ENCODE measurements at places on chromosomes 16 and 17. TPM values are rescaled to one million over a fixed set of nuclear protein-coding genes. Genes with fewer than 3 reads are reported as not detected.

The PIK3R5 gene
- total RNA-seq: not detected

GRCh38 chr16:64475627-64476351 lies 646.1 kb downstream of the CDH11 start:
- no peaks in the 10 kb centered on the region for H3K27me3 ChIP-seq
- H3K27ac ChIP-seq: no peak overlapping the region
- no peak overlapping the region for H3K4me3 ChIP-seq
- no peak for DNase-seq
- peaks cover 7% of the 10 kb centered on the region for H3K4me1 ChIP-seq

The CRHR1 gene
- total RNA-seq: not detected

GRCh38 chr17:2264067-2264860 lies 39.3 kb downstream of the SMG6 start:
- no peak overlapping the region for H3K27ac ChIP-seq
- DNase-seq: no peak
- H3K27me3 ChIP-seq: no peaks in the 10 kb centered on the region
- no peaks in the 10 kb centered on the region for H3K4me1 ChIP-seq
- H3K4me3 ChIP-seq: no peak overlapping the region
- 0 out of 2 replicates have a peak, but pooled peaks cover 5% of the 10 kb centered on the region for H3K36me3 ChIP-seq

GRCh38 chr16:47604306-47604705 lies 143.2 kb downstream of the PHKB start:
- H3K27me3 ChIP-seq: no peaks in the 10 kb centered on the region
- no peak overlapping the region for H3K4me3 ChIP-seq
- DNase-seq: no peak
- no peaks in the 10 kb centered on the region for H3K36me3 ChIP-seq
- H3K4me1 ChIP-seq: peaks cover 22% of the 10 kb centered on the region

All from Karpas-422 (cell line).